ENCODE measurements at places on chromosomes 1 and 21.

DNA sequence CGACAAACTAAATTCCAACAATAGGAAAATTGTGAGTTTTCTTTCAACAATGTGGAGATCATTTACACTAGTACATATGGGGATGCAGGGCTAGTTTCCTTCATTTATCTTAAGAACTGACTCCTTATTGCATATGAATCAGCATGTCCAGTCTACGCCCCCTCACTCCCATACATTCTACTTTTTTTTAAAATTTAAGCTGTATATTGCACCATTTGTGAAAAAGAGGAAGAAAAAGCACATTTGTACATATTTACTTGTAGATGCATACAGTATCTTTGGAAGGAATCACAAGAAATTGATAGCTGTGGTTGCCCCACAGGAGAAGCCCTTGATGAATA, 15.9 kb downstream of the VPS26C start:
- DNase-seq = no peak

GRCh38 chr1:230174471-230175162, 107.6 kb downstream of the GALNT2 start:
- no peak for DNase-seq

- DNase-seq = no peak
Measured at GRCh38 chr1:216224233-216224632, 199.0 kb downstream of the USH2A start.

- no peak for DNase-seq
Measured at GRCh38 chr1:13701271-13701640, 1.3 kb downstream of the PRDM2 start.

- no peak for DNase-seq
Measured at GRCh38 chr1:230249695-230250480, 176.2 kb downstream of the PGBD5 start.

DNA sequence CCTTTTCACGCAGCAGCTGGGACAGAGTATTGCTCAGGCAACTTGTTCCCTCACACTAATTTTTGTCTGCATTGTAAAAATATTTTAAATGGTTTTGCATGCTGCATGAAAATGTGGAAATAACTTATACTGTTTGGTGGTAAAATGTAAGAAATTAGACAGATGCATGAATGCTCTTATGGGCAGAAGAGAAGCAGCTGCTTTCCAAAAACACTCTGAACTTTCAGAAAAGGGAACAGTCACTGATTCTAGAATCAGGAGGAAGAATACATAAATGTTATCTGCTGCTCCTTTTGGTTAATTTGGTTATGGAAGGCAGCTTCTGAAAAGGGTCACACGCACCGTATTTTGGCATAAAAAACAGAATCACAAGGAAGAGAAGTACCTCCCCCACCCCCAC, 87.0 kb upstream of the RUNX1 start:
- no peak for DNase-seq

DNA sequence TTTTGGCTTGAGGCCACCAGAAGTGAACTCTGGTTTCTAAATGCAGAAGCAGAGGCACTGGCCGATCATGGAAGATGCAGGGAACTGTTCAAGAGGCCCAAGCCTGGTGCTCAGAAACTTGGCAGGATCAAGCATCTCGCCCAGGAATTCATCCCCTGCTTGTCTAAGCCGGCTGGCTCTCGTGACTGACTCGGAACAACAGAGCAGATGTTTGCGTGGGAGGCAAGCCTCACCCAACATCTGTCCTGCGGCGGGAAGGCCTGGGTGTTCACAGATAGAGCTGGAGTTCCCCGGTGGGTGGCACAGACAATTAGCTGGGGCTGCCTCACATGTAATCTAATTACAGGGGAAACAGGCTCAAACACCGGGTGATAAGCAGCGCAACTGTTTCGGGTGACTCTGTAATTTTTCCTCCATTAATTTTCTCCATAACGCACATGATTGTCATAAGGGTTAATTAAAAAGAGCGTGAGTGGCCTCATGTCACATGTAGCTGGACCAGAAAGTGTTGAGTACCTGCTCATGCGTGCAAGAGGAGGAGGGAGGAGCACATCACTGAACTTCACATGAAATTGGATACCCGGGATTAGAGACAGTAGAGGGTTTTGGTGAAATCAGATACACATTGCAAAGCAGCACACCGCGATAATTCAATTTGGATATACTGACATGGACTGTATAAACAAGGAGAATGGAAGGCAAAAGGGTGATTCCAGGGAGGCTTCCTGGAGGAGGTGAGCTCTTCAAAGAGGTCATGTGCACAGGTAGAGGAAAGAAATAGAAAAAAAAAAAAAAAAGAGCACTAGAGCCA, 180.0 kb downstream of the ETS2 start:
- DNase-seq = peak; percentile 45
